ENCODE measurements at places on chromosomes 12 and 14.

DNA sequence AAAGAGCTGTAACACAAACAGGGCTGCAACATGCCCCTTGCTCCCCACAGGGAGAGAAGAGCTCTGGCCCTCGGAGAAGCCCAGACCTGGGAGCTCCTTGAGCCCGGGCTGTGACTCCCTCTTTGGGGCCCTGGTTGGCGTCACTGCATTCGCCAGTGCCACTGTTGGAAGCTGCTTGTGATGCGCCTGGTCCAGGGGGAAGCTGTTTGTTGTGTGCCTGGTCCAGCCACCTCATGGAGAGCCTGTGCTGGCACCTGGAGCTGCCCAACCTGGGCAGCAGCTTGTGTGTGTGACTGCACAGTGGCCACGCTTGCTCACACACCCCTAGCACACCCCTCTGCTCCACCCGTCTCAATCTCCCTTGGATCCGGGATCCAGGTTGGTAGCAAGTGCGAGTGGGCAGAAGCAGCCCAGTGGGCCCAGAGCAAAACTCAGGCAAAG lies 49.5 kb downstream of the A2M start:
- no peak for DNase-seq

GRCh38 chr12:26297396-26298070 lies 102.2 kb downstream of the SSPN start:
- DNase-seq = no peak

- no peak for DNase-seq
Measured at GRCh38 chr14:102318781-102319276, 717 bp upstream of the ZNF839 start.

GRCh38 chr14:96554315-96554910 lies 52.2 kb downstream of the PAPOLA start:
- no peak for DNase-seq

GRCh38 chr14:81458352-81458751 lies 58.2 kb upstream of the STON2 start:
- DNase-seq = no peak

DNA sequence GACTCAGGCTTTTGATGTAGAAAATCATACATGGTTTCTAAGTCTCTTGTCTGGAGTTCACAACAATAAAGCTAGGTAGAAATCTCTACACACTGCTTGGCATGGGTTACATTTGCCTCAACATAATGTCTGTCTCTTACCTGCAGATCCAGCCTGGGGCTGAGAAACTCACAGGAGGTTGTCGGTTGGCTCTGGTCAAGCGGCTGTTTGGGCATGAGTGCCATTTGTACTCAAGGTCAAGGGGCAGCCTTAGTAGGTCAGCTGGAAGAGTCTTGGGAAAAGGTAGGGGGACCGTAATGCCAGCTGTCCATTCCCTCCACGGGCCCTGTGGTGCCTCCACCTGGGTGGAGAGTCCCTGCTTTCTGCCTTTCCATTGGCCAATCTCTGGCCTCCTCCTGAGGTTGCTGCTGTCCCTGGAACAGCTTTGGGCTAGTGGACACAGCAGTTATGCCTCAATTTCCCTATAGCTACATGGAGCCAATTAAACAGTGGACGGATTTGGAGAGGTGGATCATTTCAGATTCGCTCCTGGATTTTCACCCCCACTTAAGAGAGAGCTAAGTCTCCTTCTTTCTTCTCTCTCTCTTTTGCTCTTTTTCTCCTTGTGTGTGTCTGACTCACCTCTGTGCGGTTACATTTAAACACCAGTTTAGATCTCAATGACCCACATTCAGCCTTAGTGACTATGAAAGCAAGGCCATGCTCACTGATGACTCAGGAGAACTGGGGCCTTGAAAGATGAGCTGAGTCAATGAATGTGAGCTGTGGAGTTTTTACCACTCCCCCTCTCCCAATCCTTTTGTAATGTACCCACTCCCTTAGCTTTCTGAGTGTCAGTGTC lies 132.8 kb upstream of the HIF1A start:
- DNase-seq = peak; percentile 85

GRCh38 chr12:126084480-126084879 lies 1019.2 kb downstream of the AACS start:
- no peak for DNase-seq

DNA sequence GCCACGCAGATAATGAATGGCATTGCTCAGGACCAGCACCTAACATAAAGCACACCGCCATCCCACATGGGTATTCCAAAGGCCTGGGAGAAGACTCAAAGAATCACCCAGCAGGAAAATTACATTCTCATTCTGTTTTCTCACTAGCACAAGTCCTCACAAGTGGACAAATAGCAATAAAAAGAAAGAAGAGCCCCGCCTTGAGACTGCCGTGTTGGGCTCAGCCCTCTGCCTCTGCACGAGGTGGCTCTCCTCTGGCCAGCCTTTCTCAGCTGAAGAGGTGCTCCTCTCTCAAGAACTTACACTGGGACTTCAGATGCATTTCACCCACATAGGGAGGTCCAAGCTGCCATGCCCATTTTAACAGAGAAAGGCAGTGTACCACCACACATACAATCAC lies 207.5 kb downstream of the SPTSSA start:
- no peak for DNase-seq

DNA sequence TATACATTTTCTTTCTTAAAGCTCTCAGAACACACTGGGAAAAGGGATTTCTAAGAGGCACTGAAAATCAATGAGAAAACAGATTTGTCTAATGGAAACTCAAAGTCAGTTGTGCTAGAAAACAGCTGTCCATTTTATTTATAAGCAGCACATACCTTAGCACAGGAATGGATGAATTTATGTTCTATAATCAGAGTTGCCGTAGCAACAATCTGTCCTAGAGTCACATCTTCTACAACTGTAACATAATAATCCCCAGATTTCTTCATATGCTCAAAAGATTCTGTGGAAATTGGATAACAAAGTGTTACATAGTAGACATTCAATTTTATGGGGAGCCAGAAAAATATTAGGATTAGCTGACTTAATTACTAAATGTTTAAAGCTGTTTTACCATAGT lies 9.8 kb downstream of the GNPNAT1 start:
- no peak for DNase-seq

- DNase-seq = no peak
Measured at GRCh38 chr14:90728951-90729350, 87.3 kb downstream of the TTC7B start.

- no peak for DNase-seq
Measured at GRCh38 chr12:129208566-129208965, 355.3 kb downstream of the GLT1D1 start.

GRCh38 chr12:126936181-126936851 lies 1330.7 kb upstream of the TMEM132C start:
- peak; percentile 16 for DNase-seq

- DNase-seq = no peak
Measured at GRCh38 chr12:130216031-130216430, 53.8 kb downstream of the FZD10 start.

DNA sequence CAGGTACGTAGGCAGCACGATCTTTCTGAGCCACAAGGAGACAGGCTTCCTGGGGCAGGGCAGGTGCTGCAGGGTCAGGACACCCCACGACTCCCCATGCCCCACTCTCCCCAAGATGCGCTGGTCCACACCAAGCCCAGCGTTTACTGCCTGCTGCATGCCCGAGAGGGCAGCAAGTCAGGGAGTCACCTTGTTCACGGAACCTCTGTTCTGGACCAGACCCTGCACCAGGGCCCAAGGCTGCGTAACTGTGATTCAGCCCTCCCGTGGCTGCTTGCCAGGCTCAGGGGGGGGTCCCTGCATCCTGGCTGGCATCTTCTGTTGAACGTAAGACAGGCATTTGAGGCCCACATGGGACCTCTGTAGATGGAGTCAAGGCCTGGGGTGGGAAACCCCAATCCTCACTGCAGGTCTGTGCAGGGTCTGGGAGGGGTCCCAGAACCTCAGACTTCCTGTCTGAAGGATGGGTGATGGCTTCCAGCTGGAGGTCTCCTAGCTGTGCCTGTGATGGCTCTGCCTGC lies 228.6 kb upstream of the RTL1 start:
- no peak for DNase-seq

GRCh38 chr12:82057770-82058169 lies 298.6 kb upstream of the PPFIA2 start:
- DNase-seq = no peak

DNA sequence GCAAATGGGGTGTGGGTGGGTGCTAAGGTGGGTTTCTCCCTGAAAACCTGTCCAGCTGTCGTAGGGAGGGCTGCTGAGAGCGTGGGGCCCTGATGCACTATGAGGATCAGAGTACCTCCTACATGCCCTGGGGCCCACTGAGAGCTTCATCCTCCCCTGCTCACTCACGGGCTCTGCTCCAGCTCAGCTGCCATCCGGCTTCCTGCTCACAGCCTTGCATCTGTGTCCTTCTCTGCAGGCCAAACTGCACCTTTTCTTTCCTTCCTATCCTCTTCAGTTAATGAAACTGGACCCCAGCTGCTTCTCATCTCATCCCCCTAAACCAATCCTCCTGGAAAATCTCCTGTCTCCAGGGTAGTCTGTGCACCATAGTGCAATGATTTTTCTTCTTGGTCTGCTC lies 22.2 kb upstream of the GPRC5D start:
- no peak for DNase-seq

GRCh38 chr12:42961395-42961794 lies 371.8 kb upstream of the PRICKLE1 start:
- DNase-seq = no peak

DNA sequence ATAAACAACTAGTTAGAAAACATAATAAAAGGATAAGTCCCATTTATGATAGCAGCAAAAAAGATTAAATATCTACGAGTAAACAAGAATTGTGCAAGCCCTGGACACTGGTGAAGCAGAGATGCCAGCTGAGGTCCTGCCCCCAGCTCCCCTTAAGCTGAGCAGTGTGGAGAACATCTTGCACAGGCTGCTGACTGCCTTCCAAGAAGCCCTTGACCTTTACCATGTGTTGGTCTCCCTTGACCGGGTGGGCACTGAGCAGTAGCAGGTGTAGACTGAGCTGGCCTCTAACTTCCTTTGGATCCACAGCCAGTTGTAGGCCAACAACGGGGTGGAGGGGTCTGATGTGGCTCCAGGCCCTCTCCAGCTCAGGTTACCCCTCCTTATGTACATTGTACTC lies 47.7 kb upstream of the PAPLN start:
- no peak for DNase-seq

Measured in RKO (cell line).